ENCODE measurements at places on chromosomes 2 and 18. TPM values are rescaled to one million over a fixed set of nuclear protein-coding genes. Genes with fewer than 3 reads are reported as not detected.

DNA sequence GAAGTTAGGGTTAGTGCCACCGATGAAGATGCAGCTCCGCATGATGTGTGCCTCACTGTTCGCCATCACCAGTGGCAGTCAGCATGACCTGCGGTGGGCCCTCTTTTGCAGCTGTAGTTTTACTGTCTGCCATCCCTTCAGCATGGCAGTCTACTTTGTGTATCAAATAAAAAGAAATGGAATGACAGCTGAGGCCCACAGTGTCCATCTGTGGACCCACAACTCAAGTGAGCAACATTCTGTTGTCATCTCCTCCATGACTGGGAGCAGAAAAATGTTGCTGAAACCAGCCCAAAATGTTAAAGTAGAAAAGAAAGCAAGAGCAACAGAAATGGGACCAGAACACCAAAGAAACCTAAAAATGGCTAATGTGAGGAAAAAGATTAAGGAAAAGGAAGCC is 128.7 kb downstream of the MEP1B start:
- no peak overlapping the region for H3K4me3 ChIP-seq
- no peaks in the 10 kb centered on the region for H3K36me3 ChIP-seq
- DNase-seq: no peak
- peak overlapping the region; percentile 44 for H3K27ac ChIP-seq
- peaks cover 15% of the 10 kb centered on the region for H3K4me1 ChIP-seq
- H3K27me3 ChIP-seq: no peaks in the 10 kb centered on the region

GRCh38 chr2:205483095-205483494 is 199.2 kb upstream of the NRP2 start:
- no peak overlapping the region for H3K4me3 ChIP-seq
- H3K36me3 ChIP-seq: no peaks in the 10 kb centered on the region
- peaks cover 26% of the 10 kb centered on the region for H3K4me1 ChIP-seq
- no peak overlapping the region for H3K27ac ChIP-seq

- no peak for DNase-seq
- H3K27me3 ChIP-seq: no peaks in the 10 kb centered on the region
These were observed 135.1 kb upstream of the TFPI start for GRCh38 chr2:187689372-187689771.

GRCh38 chr2:102065675-102066252 is 74.0 kb downstream of the IL1R2 start:
- no peaks in the 10 kb centered on the region for H3K36me3 ChIP-seq
- no peak overlapping the region for H3K4me3 ChIP-seq
- no peaks in the 10 kb centered on the region for H3K27me3 ChIP-seq
- H3K27ac ChIP-seq: peak overlapping the region; percentile 82
- DNase-seq: no peak

- H3K4me1 ChIP-seq: no peaks in the 10 kb centered on the region
- no peak overlapping the region for H3K4me3 ChIP-seq
- no peak overlapping the region for H3K27ac ChIP-seq
- H3K36me3 ChIP-seq: no peaks in the 10 kb centered on the region
- no peaks in the 10 kb centered on the region for H3K27me3 ChIP-seq
These were observed 68.0 kb downstream of the ACAA2 start for GRCh38 chr18:49745045-49746014.

DNA sequence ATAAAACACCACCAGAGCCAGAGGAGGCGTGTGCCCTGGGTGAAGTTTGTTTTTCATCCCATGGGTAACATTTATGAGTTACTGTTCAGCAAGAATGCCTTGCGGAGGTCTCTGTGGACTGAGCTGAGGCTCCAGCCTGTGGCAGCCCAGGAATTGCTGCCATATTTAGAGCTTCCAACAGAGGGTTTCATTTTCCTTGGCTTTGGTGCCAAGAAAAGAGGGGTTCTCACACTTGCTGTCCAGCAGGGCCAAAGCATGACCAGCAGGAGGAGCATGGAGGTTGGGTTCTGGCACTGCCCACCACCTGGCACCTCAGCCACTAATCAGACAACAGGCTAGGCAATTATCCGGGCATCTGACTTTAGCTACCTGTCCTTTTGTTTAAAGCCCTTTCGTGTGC is 36.7 kb downstream of the EPAS1 start:
- no peak overlapping the region for H3K4me3 ChIP-seq
- H3K36me3 ChIP-seq: no peaks in the 10 kb centered on the region
- DNase-seq: no peak
- H3K27ac ChIP-seq: peak overlapping the region; percentile 79
- peaks cover 100% of the 10 kb centered on the region for H3K4me1 ChIP-seq
- H3K27me3 ChIP-seq: no peaks in the 10 kb centered on the region

MAB21L4 gene
- not detected for total RNA-seq

KANSL3 gene
- 58.6 TPM for total RNA-seq

DNA sequence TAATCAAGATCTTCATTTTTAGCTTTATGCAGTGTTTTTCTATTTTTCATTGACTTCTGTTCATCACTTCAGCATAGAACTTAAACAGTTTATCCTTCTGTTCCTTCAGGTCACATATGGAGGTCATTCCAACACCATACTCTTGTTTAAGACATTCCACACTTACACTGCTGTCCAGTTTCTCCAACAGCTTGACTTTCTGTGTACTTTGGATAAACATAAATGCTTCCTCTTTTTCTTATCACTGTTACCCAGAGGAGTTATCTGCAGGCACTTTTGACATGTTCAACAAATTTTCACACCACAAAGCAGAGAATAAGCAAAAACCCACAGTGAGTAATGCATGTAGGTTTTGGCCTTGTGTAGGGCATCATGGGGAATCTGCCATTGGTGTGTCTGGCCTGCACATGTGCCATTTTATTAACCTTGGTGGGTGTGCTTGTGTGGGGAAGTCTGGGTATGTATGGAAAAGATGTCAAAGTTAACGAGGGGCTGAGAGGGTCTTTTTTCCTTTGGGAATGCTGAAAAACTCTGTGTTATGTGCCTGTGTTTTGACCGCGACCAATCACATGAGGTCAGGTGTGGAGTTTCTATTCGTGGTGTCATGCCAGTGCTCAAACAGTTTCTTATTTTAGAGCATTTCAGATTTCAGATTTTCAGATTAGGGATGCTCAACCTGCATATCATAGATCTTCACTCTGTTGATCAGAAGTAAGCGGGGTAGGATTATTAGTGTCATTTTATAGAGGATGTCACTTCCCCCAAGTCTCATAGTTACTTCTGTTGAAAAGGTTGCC is 53.9 kb upstream of the ACVR1 start:
- H3K27me3 ChIP-seq: no peaks in the 10 kb centered on the region
- H3K27ac ChIP-seq: no peak overlapping the region
- H3K36me3 ChIP-seq: no peaks in the 10 kb centered on the region

DNA sequence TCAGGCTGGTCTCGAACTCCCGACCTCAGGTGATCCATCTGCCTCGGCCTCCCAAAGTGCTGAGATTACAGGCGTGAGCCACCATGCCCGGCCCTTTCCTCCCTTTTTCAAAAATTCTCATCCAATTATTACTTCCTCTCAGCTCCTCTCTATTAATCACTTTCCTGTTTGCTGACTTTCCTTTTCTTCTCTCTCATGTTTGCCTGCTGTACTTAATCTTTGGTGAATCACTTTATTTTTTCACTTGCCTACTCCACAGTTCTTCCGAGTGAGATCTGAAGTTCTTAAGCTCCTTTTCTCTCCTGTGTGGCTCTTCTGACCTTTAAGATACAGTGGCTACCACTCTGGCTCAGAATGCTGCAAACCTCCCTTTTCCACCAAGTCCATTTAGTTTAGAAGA is 126.3 kb upstream of the SERTAD2 start:
- no peak overlapping the region for H3K4me3 ChIP-seq
- no peaks in the 10 kb centered on the region for H3K27me3 ChIP-seq

DOCK10 gene
- total RNA-seq: 1.9 TPM

DNA sequence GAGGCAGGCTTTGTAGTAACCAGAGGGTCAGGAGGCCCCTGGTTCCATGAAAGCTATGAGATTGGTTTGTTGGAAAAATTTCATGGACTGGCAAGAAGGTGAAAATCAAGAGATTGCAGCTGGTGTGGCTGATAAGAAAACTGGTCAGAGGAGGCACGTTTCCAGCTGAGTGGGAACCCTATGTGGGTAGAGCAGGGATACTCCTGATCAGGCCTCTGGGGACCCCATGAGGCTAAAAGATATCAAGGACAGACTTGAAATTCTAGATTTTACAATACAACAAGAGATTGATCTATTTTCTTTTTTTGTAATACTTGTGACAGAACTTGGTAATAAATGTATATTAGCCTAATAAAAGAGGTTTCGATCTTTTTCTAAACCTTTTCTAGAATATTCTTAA is 1615.1 kb downstream of the DPP10 start:
- H3K4me1 ChIP-seq: no peaks in the 10 kb centered on the region
- H3K4me3 ChIP-seq: no peak overlapping the region
- no peaks in the 10 kb centered on the region for H3K27me3 ChIP-seq
- no peaks in the 10 kb centered on the region for H3K36me3 ChIP-seq

DNA sequence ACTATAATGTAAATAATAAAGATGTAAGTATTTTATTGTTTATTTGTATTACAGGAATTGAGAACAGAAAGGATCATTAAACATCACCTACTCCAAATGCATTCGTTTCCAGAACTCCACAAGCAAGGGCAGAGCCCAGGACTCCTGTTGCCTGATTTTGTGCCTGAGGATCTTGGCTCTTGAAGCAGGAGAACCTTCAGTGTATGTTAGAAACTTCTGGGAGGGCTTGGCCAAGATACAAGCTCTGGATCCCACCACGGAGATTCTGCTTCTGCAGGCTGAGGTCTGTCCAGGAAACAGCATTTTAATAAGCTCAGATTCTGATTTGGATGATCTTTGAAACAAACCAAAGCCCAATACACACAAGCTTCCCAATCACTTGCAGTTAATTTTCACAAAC is 142.4 kb upstream of the SOX11 start:
- DNase-seq: no peak
- no peaks in the 10 kb centered on the region for H3K4me1 ChIP-seq
- no peak overlapping the region for H3K4me3 ChIP-seq
- no peaks in the 10 kb centered on the region for H3K27me3 ChIP-seq

LAMA3 gene
- 7.5 TPM for total RNA-seq

DNA sequence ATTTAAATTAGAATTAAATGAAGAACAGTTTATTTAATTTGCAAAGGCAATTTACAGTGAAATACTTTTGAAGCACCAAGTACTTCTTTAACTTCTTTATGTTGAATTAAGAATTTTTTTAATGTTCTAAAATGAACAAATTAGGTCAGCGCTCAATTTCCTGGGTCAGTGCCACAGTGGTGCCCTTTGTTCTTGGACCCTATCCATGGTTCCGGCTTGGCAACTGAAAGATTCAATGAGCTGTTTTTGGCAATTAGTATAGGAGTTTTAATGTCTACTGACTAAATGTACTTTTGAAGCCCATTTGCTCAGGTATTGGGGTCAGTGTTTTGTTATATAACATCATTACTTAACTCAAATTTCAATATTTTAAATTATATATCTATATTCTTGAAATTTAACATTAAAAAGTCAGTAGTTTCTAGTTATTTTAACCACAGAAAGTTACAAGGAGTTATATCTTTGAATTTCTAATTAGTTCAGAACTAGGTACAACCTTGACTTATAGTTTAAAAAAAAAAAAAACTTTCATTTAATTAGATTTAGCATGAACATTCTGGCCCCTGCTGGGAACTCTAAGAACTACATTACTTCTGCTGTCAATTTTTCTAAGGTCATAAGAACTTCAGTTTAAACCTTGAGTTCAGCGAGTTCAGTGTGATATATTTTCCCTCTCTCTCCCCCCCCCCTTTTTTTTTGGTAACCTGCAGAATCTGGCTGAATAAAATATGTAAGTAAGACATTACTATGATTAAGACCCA is 7.6 kb upstream of the MSTN start:
- H3K27ac ChIP-seq: no peak overlapping the region
- H3K36me3 ChIP-seq: no peaks in the 10 kb centered on the region
- H3K4me3 ChIP-seq: no peak overlapping the region

MROH2A gene
- total RNA-seq: not detected

GRCh38 chr18:55110436-55110835 is 151.2 kb upstream of the CCDC68 start:
- no peaks in the 10 kb centered on the region for H3K27me3 ChIP-seq
- no peak overlapping the region for H3K4me3 ChIP-seq
- H3K4me1 ChIP-seq: no peaks in the 10 kb centered on the region
- DNase-seq: no peak

- peaks cover 5% of the 10 kb centered on the region for H3K36me3 ChIP-seq
- peaks cover 46% of the 10 kb centered on the region for H3K4me1 ChIP-seq
- no peak for DNase-seq
- no peaks in the 10 kb centered on the region for H3K27me3 ChIP-seq
- H3K4me3 ChIP-seq: peak overlapping the region; percentile 97
These were observed 553 bp downstream of the TIGD1 start for GRCh38 chr2:232549655-232550353.

GRCh38 chr18:72652990-72653593 is 109.0 kb upstream of the CBLN2 start:
- no peaks in the 10 kb centered on the region for H3K36me3 ChIP-seq
- H3K27ac ChIP-seq: no peak overlapping the region
- no peaks in the 10 kb centered on the region for H3K4me1 ChIP-seq

DNA sequence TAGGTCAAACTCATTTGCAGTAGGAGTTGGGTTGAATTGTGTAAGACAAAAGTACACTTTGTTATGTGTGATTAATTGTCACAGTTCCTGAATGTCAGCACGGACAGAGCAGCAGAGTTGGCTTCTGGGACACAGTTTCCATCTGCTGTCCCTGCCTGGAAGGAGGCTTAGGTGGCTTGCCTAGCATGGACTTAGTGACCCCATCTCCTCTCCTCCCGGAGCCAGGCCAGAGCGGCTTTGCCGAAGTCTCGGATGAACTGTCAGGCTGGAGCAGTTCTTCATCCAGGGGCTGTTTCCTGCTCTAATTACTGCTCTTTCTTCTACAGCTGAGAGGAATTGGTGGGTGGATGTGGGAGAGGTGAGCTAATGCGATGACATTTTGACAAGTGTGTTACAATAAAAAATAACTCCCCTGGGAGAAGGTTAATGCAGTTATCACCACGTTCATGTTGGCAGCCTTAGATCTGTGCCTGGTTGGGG is 102.0 kb downstream of the SH3RF3 start:
- H3K27ac ChIP-seq: no peak overlapping the region
- no peak overlapping the region for H3K4me3 ChIP-seq
- no peaks in the 10 kb centered on the region for H3K36me3 ChIP-seq
- peaks cover 10% of the 10 kb centered on the region for H3K4me1 ChIP-seq

FBXO41 gene
- total RNA-seq: 5.2 TPM

CRYGD gene
- total RNA-seq: not detected

DNA sequence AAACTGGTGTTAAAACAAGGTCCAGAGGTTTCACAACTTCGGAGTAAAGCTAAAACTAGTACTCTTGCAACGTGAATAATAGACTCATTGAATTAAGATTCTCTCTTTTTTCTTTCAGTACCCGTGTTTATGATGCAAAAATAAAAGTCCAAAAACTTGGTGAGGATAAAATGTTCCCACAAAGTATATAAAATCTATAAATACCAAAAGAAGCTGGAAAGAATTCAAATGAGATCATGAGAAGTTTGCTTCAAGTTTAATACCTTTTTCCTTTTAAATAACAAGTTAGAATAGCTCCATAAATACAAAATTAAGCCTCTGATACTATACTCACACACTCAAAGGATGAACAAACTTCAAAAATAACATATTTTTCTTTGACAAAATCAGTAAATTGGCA is 34.0 kb downstream of the METTL4 start:
- H3K27me3 ChIP-seq: no peaks in the 10 kb centered on the region
- H3K36me3 ChIP-seq: peaks cover 3% of the 10 kb centered on the region
- no peaks in the 10 kb centered on the region for H3K4me1 ChIP-seq
- no peak overlapping the region for H3K4me3 ChIP-seq
- H3K27ac ChIP-seq: no peak overlapping the region
- DNase-seq: no peak

GREB1L gene
- total RNA-seq: 16.0 TPM
